ENCODE measurements at places on chromosomes 2 and 18.
A peak's percentile ranks its signal among the peaks of the same experiment; 100 is the strongest.

GRCh38 chr18:5969355-5969988, 74.2 kb upstream of the TMEM200C start:
- DNase-seq = no peak

GRCh38 chr2:106943468-106944200, 57.7 kb upstream of the ST6GAL2 start:
- DNase-seq = no peak

- DNase-seq = peak; percentile 86
Observed at GRCh38 chr2:3461801-3462492, 57.4 kb downstream of the ADI1 start.

GRCh38 chr2:203330434-203330833, 2.2 kb downstream of the ABI2 start:
- DNase-seq = no peak

DNA sequence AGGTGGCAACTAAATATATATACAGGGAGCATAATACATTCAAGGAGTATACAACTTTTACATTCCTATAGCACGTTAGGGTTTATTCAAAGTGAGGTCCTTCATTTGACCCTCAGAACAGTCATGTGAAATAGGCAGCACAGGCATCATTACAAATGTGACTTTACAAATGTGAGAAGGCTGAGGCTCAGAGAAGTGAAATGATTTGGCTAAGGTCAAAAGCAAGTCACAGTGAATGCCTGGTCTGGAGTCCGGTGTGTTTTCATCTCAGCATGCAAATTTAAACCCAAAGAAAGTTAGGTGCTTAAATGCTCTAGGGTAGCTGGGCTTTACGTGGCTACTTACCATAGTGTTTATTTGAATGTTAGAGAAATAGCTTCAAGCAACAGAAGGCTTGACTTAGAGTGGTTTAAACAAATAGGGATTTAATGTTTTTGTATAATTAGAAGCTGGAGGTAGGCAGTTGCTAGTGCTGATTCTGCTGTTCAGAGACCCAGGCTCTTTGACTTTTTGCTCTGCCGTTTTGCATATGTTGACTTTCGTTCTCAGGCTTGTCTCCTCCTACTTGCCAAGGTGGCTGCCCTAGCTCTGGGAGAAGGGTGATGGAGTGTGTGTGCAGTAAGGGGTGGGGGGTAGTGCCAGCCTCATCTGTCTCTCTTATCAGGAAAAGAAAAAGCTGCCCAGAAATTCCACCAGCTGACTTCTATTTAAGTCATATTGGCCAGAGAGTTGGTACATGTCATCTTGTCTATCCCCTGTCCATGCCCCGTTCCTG, 89.2 kb downstream of the PLCL1 start:
- DNase-seq = no peak

GRCh38 chr2:163348857-163349380, 386.9 kb downstream of the FIGN start:
- no peak for DNase-seq

- no peak for DNase-seq
Observed at GRCh38 chr2:102253140-102253752, 58.1 kb upstream of the IL1RL1 start.

GRCh38 chr2:16785149-16785548, 119.5 kb upstream of the CYRIA start:
- DNase-seq = no peak

DNA sequence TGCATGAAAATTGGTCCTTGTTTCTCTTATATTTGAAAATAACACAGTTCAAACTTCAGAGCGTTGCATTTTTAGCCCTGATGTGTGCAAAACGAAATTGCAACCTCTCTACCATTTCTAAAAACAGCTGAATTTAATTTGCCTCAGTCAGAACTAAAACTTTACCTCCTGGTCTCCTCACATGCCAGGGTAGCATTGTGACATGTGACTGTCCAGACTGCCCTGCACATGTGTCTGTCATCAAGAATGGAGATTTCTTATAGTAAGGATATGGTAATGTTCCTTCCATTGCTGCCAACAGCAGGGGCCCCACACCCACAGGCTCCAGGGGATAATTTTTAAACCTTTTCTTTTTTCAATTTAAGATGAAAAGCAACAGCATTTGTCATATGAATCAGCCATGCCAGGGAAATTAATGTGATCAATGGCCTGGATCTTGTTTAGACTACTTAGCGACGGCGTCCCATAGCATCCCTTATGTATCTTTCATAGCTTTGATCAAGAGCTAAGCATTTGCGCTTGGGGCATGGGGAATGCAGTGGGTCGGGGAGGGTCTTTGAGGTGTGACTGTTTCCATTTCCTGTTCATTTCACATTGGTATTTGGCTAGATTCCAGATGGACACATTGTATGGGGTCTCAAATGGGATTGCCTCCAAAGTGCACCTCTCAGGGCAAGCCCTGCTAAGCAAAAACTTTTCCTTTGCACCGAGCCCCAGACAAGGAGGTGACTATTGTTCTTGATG, 92.4 kb upstream of the RASGRP3 start:
- no peak for DNase-seq

DNA sequence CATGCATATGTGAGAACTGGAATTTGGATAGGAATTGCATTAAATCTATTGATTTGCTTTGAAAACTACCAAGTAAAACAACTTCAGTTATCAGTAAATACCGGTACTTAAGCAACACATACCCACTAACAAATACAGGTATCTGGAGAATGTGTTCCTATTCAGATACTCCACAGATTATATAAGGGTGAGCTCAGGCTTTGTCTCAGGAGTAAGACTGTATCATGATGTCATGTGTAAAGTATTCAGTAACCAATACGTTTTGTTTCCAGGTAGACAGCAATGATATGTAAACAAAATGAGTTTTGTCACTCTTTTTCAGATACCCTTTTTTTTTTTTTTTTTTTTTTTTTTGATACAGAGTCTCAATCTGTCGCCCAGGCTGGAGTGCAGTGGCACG, 74.8 kb downstream of the DSC3 start:
- DNase-seq = no peak

DNA sequence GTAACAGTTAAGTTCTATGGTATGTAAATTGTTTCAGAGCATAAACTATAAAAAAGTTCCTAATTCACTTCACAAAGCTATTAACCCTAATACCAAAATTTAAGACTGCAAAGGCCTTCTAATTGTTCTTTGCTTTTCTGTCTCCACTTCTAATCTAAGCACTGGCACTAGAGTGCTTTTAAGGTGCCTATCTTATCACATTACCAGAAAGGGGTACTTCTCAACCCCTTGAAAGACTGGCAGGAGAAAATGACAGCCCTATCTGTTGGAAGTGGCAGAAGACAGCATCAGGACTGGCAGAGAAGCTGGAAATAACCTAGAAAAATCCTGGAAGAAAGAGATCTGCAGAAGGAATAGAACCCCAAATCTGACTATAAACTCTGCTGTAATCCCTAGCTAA, 10.3 kb downstream of the CNRIP1 start:
- no peak for DNase-seq

GRCh38 chr2:81645745-81646301, 1341.3 kb upstream of the LRRTM1 start:
- DNase-seq = no peak

- DNase-seq = no peak
Observed at GRCh38 chr2:225025917-225026571, 16.2 kb downstream of the DOCK10 start.

GRCh38 chr2:99605036-99605435, 115.2 kb upstream of the REV1 start:
- no peak for DNase-seq

- no peak for DNase-seq
Observed at GRCh38 chr18:12741351-12741750, 38.5 kb downstream of the PSMG2 start.

DNA sequence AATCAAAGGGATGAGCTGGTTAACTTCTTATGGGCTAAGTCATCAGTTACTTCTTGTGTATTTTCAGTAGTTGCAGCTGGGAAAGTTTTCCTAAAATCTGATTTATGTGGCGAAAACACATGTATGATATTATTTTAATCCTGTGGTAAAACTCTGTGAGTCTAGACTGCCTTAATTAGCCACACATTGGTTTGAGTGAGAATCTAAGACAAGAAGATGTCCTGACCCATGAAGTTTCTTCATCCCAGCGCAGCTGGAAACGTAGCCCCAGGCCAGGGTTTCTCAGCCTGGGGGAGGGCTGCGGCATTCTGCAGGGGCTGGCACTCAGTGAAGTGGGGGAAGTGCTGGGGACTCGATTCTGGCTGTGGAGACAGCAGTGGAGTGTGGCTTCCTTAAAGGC, 44.7 kb upstream of the INHBB start:
- no peak for DNase-seq

DNA sequence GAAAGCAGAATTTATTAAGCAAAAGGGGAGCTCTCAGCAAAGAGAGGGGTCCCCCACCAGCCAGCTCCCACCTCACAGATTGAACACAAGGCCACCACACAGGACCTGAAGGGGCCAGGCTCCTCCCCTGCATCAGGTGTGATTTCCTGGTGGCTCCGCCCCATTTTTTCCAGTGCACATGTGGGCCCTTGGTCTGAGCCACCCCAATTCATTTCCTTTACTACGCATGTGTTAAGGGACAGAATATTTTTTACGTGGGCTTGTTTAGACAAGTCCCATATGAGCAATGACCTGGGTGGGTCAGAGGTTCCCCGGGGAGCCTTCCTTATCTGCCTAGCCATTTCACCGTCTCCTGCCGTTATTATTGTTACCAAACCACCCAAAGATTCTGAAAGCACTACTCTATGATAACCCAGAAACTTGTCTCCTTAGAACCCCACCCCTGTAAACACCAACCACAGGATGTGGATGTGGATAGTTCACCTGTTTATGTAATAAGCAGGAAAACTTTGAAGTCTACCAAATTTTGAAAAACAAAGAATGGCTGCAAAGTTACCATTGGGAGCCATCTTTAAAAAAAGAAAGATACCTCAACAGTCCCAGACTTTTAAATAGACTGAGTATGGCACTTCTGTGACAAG, 191.7 kb downstream of the CD226 start:
- no peak for DNase-seq

GRCh38 chr18:42041793-42042192, 86.8 kb downstream of the PIK3C3 start:
- no peak for DNase-seq

GRCh38 chr2:128635361-128635900, 316.8 kb upstream of the HS6ST1 start:
- DNase-seq = no peak

DNA sequence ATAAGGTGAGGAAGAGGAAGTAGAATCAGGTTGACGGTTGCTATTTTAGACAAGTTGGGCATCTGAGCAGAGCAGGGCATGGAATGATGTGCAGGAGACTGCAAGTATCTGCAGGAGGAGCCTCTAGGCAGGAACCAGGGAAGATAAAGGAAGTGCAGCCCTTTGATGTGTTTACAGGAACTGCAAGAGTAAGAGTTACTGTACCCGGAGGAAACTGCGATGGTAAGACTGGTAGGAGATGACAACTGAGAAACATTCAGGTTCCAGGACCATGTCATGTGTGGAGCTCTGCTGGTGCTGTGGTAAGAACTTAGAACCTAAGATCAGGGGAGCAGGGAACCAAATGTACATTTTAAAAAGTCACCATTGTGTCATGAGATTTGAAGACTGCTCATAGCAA, 134.3 kb upstream of the STON1 start:
- no peak for DNase-seq

- no peak for DNase-seq
Observed at GRCh38 chr2:230348787-230349186, 21.8 kb downstream of the SP140L start.

GRCh38 chr18:10475654-10476291, 21.3 kb downstream of the APCDD1 start:
- DNase-seq = no peak

- no peak for DNase-seq
Observed at GRCh38 chr2:80153768-80154167, 150.8 kb downstream of the LRRTM1 start.

- no peak for DNase-seq
Observed at GRCh38 chr2:240742602-240743095, 51.0 kb downstream of the AQP12A start.

- DNase-seq = no peak
Observed at GRCh38 chr18:49206717-49207116, 253.7 kb downstream of the DYM start.

GRCh38 chr2:169109502-169110409, 40.4 kb downstream of the DHRS9 start:
- DNase-seq = peak; percentile 62

Data from GM13976 (cell line).